Caco-2 (cell line): ENCODE measurements at places on chromosomes 3 and 15.

DNA sequence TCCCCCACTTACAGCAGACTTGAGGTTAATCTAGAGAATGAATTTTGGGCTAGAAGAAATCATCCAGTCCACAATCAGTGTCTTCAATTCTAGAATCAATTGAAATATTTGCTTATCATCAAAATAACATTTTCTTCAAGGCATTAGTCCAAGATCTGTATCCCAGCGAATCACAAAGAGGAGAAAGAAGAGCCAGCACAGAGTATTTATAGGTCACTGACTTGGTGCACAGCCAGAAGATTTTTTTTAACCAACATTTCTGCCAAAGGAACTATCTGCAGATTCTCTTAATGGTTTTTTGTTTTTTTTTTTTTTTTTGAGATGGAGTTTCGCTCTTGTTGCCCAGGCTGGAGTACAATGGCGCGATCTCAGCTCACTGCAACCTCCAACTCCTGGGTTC is 178.2 kb downstream of the TNIK start:
- no peak for DNase-seq

DNA sequence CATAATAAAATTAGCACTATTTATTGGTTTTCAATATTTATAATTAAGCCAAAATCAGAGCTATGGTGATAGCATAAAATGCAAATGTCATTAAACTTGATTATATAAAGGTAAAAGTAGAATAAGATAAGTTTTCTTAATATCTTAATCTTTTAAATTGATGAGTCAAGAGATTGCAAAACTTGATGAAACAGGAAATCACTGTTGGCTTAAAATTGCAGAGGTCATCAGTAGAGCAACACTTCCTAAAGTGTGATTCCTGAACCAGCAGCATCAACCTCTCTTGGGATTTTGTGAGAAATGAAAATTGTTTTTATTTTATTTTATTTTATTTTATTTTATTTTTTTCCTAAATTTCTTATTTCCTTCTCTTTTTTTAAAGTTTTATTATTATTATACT is 226.4 kb upstream of the CTDSPL start:
- no peak for DNase-seq

DNA sequence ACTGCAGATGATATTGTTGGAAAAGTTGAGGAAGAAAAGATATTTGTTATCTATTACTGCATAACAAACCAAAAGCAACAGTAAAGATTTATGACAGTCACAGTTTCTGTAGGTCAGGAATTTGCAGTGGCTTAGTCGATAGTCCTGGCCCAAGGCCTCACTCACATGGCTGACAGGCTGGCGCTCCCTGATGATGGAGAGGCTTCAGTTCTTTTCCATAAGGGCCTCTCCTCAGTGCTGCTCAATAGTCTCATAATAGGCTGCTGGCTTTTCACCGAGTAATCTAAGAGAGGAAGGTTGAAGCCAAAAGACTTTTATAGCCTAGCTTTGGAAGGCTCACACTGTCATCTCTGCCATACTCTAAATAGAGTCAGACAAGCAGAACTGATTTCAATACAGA is 17.7 kb downstream of the IREB2 start:
- no peak for DNase-seq

DNA sequence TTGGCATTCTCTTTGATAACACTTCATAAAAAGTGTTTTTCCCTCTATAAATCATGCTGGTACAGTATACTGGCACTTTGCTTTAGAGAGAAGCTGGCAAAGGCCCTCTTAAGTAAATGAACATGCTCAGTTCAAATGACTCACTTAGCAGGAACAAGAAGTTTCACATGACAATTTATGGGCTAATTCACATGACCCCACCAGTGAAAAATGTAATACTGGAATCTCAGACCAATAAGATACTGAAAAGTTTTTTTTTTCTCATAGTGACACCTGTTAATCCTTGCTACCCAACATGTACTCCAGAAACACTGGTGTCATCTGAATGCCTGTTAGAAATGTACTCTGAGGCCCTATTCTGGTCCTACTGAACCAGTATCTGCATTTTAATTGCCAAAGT is 13.9 kb downstream of the BTBD1 start:
- no peak for DNase-seq

DNA sequence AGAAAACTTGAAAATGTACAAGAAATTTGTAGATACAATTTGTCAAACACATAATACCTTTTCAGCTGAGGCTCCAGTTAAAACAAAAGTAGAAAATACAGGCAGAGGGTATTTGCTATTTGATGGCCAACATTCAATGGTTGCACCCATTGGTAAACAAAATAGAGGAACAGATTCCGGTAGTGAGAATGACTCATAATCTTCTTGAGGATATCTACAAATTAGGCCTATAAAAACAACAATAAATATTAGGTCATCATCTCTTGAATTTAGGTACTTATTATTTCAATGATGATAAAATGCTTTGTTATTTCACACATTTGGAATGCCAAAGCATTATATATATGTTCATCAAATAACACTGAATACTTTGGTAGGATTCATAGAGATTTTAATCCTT is 53.4 kb downstream of the DENND4A start:
- no peak for DNase-seq

DNA sequence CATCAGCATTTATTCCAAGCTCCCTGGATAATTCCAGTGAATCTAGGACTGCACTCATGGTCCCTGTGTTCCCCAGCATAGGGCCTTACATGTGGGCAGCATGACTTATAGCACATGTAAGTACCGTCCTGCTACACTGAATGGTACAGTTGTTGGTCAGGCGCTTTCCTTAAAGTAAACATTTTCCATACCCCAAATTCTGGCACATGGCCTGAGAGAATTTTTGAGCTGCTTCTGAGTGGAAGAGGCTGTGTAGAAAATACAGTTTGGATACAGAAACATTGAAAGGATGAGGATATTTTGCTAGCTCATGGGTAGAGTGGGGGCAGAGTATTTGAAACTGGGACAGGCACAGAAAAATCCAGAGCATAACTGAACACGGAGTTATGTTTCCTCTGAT is 27.6 kb downstream of the CORO2B start:
- no peak for DNase-seq

GRCh38 chr15:63104727-63105126 is 16.9 kb upstream of the LACTB start:
- no peak for DNase-seq

DNA sequence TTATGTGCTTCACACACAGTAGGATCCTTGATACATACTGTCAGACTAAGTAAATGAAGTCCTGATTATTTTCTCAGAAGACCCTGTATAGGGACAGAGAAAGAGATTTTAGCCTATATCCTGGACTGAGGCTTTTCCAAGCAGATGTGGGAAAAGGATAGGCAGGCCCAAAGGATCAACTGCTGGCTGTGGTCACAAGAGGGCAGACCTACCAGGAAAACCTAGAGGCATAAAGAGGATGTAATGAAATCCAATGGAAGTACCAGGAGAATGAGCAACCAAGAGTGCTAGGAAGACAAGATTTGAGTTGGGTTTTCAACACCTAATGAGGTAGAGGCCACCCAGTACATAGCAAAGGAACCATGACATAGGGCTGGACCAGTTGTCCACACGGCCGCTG is 23.1 kb downstream of the DCLK3 start:
- DNase-seq: no peak

GRCh38 chr3:113719294-113719693 is 22.9 kb upstream of the USF3 start:
- no peak for DNase-seq

GRCh38 chr3:112297714-112298113 is 3.7 kb upstream of the SLC9C1 start:
- no peak for DNase-seq

DNA sequence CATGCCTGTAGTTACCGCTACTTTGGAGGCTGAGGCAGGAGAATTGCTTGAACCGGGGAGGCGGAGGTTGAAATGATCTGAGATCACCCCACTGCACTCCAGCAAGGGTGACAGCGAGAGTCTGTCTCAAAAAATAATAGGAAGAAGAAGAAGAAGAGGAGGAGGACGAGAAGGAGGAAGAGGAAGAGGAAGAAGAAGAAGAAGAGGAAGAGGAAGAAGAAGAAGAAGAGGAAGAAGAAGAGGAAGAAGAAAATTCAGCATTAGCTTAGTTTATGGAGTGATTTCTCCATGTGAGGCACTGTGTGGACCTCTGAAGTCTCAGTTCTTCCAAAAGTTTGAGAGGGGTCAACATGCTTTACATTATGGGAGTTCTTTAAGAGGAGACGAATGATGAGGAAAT is 17.4 kb upstream of the MEGF11 start:
- no peak for DNase-seq

- no peak for DNase-seq
Observed at GRCh38 chr15:63718590-63719035, 115.1 kb downstream of the HERC1 start.

- DNase-seq: no peak
Observed at GRCh38 chr15:68431792-68432401, at the start of gene ITGA11. ITGA11 (minus strand) TSS chr15:68432163; CDS start chr15:68432066, 97 bp downstream.

DNA sequence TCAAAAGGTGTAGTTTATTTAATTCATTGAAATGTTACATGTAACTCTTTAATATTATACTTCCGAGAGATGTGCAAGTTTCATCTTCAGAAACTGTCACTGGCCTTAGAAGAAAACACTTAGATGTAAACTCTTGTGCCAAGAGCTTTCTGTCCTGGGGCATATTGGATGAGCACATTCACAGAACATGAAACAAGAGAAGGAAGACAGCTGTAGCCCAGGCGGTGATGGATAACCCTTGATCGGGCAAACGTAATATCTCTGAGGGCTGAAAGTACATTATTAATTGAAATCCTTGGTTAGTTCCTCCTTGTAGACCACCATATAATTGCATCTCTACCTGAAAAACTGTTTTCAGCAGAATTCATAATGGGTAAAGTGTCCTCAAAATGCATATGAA is 67.4 kb downstream of the MECOM start:
- no peak for DNase-seq

- DNase-seq: no peak
Observed at GRCh38 chr15:49692514-49693090, 71.8 kb downstream of the DTWD1 start.

DNA sequence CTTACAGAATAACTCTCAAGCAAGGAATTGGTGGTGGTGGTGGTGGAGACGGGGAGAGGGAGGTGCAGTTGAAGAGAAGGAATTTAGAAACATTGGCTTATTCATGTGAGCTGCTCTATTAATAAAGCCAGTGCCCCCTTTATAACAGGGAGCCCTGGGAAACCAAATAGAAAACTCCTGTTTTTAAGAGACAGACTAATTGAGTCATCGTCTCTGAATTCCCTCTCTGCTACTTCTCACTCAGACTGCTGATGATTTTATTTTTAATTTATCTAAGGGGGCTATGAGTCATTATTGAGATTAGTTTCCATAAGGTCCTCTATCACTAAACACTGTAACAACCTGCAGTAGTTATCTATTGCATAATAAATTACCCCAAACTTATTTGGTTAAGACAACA is 145.9 kb upstream of the GALNT15 start:
- no peak for DNase-seq

DNA sequence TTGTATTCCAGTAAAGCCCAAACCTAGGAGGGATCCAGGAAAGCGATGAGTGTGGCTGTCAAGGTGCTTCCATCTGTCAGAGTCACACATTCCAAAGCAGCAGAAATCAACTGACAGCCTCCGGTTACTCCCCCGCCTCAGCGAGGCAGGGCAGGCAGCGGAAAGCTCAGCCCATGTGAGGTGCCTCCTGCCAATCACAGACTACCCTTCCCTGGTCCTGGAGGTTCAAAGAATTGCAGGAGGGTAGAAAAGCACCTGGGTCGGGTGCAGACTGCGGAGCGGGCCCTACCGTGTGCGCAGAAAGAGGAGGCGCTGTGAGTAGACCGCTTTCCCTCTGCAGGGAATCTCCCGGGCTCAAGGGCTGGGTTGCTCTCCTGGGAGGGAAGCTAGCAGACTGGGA is at the start of gene UPK1B:
Gene UPK1B (plus strand): TSS at position 274 of the 400 bp plus-strand sequence. CDS start 13,144 bp downstream, outside the sequence.
- no peak for DNase-seq

DNA sequence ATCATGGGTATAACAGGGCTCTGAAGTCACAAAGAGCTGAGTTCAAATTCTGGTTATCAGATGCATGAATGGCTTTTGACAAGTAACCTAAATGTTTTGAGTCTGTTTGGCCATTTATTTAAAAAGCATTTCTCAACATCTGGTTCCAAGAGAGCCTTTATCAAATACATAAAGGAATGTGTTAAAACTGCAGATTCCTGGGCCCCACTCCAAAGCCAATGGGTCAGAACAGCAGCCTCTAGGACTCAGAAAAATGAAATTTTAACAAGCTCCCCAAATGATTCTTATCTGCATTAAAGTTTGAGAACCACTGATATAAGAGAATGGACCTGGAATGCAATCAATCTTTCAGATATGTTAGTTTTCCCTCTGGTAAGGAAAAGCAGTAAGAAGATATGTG is 3.4 kb downstream of the B4GALT4 start:
- no peak for DNase-seq

DNA sequence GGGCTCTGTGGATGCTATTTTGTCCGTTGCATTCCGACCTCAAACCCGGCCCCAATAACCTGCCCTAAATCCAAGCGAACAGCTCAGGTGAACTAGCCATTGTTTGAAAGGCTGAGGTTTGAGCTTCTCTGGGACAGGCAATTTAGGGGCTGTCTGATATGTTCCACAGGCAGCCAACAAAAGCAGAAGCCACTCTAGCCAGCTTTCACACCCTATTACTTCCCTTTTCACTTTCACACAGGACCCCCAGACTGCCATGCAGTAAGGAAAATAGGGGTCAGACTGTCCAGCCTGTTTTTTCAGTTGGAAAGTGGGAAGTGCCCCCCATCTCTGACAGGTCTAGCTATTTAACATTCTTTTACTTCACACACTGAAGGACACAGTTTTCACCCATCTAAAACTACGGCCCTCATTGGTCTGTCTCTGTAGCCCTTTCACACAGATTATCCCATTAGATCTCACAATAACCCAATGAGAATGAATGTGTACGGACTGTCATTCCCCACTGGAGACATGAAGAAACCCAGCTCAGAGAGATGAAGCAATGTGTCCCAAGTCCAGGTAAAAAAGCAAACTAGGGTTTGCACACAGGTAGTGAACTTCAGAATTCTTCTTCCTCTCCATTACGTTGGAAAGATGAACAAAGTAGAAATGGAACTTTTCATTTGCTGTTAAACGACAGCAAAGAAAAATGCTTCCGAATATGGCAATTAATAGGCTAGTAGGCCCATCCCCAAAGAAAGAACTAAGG is 1.9 kb downstream of the CCDC12 start:
- DNase-seq: no peak

- DNase-seq: no peak
Observed at GRCh38 chr15:36617529-36618196, 38.2 kb downstream of the CDIN1 start.

DNA sequence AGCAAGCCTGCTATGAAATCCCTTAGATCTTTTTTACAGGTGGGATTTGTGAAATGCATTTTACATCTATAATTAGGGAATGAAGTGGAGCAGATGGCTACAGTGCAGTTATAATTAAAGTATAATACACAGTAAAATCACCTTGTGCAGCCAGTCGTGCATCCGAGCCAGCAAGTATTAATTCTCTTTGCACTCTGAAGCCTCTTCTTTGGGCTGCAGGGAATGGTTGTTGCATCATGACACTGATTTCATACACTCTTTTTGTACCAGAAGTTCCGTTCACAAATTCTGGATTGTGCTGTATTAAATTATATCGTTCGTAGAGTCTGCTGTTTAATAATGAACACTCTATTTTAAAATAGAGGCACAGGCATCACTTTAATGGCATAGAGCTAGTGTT is 28.7 kb upstream of the TP63 start:
- DNase-seq: no peak

GRCh38 chr3:45000823-45001222 is 24.8 kb downstream of the EXOSC7 start:
- DNase-seq: no peak
